ENCODE measurements at places on chromosomes 11 and 22.

DNA sequence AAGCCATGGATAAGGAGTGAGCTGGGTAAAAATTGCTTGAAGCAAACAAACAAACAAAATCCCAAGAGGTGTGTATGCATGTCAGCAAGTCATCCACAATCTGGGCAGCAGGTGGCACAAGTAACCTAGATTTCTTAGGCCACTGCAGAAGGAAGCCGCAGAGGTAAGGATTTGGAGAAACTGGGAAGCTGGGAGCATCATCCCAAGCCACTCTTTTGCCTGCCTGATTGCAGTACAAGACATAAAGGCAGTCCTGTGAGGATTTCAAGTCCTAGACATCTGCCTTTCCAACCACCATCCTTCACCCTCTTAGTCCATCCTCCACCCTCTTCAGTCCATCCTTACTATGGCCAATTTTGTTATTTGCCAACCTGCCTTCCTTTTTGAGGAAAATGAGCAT, 67.2 kb upstream of the BMAL1 start:
- DNase-seq = no peak

DNA sequence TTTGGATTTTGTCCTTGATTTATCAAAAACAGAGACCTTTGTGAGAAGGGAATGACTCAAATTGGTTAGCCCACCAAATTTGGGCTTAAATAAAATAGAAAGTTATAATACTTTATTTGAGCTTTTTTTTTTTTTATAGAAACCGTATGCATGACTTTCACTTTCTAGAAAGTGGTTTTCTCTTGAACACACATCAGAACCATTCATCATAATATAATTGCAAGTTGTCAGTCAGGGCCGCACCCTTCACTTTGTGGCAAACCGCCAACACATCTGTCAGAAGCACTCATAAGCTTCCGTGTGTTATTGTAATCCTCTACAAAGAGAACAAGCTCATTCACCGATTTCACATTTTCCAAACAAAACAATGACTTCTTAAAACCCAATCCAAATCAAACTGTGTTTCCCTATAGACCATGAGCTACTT, 76.1 kb downstream of the SOX6 start:
- no peak for DNase-seq

DNA sequence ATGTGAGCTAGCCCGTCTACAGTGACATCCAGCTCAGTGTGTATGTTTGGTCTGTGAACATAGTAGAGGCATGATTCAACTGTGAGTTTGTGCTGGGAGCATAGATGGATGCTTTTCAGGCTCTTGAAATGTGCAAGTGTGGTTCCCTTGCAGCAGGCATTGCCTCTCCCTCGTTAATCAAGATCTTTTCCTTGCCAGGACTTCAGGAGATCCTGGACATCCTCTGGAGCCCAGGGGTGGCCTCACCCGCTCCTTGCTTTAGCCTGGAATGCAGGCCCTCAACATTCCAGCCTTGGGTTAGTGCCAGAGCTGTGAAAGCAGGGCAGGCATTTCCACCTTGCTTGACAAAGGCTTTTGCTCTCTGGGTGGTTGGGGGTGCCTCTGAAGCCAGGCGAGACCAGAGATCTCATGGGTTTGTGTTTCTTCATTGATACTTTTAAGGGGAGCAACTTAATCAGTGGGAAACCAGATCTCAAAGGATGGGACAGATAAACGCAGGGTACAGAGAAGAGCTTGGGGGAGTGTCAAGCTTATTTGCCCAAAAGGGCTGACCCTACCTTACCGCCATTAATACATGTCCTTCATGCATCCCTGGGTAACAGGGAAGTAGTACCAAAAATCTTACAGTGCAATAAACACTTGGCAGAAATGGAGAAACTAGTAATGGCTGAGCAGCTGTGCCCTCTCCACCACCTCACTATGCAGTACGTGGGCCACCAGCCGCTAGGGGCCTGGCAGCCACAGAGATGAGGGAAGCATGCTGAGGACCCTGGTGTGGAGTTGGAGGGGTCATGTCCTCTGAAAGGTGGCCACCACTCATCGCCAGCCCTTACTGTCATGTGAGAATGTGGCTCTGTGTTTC, 72.1 kb downstream of the PTPRJ start:
- peak; percentile 42 for DNase-seq

DNA sequence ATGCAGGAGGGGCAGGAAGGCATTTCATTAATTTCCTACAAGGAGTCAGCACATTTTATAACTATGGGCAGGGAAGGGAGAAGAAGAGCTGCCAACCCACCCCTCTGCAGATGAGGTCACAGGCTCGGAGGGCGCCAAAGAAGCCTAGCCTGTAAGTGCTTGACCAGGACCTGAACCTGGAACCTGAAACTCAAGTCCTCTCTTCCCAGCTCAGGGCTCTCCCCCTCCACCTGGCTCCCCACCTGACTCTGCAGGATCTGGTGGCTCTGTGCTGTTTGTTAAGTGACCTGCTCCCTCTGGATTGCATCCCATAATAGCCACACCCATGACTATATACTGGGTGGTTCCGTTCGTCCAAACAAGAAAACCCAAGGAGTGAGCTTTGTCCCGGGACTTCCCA, 27.3 kb downstream of the SCGB1A1 start:
- no peak for DNase-seq

- DNase-seq = no peak
Measured at GRCh38 chr11:83205608-83206185, 12.2 kb downstream of the ANKRD42 start.

GRCh38 chr22:33126881-33127280, 68.7 kb upstream of the SYN3 start:
- DNase-seq = no peak

DNA sequence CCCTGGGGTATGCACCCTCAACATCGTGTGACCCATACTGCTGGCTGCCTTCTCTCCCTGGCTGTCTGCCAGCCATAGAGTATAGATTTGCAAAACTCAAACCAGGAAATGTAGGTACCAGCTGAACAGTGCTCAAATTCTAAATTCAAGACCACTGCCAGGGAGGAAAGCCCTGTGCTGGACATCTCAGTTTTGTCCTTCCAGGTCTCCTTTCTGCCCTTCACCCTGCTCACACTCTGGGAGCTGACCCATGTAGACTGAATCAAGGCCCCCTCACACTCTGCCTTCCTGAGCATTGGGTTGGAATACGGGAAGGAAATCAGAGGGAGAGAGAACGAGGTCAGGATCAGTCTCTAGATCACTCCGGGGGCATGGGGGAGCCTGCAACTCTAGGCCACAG, 12.4 kb upstream of the DRD2 start:
- no peak for DNase-seq

DNA sequence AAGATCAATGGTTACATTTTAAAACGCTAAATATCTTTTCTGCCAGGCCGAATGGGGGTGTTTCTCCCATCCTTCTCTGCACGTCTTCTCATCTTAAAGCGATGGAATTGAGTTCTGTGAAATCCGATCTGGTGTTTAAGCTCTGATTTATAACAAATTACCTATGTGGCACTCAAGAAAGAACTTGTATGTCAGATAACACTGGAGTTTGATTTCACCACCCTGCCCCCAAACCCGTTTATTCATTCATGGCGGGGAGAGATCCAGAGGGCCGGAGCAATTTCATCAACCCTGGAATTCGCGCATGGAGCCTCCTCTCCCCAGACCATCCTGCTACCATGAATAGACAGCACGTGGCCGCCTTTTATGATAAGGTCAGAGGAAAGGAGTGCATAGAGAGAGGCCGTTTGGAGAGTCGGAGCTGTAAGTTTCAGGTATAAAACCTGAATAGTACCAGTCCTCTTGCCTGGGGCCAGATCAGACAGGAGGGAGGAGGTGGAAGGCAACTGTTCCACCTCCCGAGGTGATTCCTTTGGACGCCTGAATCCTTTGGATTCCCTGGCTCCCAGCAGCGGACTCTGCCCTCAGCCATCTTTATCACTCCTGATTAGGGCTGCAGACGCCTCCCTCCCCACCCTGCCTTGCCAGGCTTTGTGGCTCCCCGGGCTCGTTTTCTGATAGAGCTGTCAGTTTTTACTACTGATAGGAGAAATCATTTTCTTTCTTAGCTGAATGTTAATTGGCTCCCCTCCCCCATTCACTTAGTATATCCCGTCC, 27.3 kb upstream of the NFAM1 start:
- no peak for DNase-seq

DNA sequence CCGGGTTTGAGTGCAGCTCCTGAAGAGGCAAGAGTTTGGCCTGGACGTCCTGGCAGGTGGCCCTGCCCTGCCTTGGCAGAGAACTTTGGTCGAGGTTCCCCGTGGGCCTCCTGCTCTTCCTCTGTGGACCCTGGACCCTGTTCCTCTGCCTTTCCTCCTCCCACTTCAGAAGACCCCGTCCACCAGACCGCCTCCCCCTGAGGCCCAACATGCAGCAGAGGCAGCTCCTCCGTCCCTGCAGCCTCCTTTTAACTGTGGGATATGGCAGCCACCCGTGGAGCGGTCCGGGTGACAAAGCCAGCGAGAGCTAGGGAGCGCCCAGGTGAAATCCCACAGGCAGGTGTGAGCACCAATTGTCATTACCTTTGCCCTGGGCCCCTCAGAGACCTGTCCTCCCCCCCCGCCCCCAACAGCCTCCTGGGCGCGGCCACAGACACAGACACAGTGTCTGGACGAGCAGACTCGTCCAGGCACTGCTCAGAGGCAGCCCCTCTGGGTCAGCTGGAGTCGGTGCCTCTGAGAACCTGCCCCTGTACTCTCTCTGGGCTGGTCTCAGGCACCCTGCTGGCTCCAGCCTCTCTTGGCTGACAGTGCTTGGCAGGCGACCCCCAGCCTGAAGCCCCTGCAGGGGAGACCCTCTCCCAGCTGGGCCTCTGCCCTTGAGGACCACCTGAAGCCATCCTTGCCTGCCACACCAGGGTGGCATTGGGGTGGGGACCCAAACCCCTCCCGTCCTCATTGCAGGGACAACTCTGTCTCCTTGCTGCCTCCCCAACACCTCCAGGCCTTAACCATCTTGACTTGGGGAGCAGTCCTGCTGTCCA, 4.1 kb upstream of the PTDSS2 start:
- DNase-seq = no peak

DNA sequence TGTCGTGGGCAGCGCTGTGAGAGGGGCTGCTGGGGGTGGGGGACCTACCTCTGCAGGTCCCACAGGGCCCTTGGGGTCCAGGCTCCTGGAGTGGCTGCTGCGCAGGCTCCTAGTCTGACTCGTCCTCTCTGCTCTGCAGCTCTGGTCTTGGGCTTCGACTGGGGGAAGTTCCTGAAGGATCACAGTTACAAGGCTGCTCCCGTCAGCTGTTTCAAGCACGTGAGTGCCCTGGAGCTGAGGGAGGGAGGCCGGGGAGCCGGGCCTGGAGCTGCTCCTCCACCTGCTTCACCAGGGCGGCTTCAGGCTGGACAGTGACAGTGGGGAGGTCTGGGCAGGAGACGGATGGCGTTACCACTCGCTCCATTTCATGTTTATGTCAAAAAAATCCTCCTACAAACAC, 11.9 kb downstream of the L3MBTL2 start:
- DNase-seq = no peak

DNA sequence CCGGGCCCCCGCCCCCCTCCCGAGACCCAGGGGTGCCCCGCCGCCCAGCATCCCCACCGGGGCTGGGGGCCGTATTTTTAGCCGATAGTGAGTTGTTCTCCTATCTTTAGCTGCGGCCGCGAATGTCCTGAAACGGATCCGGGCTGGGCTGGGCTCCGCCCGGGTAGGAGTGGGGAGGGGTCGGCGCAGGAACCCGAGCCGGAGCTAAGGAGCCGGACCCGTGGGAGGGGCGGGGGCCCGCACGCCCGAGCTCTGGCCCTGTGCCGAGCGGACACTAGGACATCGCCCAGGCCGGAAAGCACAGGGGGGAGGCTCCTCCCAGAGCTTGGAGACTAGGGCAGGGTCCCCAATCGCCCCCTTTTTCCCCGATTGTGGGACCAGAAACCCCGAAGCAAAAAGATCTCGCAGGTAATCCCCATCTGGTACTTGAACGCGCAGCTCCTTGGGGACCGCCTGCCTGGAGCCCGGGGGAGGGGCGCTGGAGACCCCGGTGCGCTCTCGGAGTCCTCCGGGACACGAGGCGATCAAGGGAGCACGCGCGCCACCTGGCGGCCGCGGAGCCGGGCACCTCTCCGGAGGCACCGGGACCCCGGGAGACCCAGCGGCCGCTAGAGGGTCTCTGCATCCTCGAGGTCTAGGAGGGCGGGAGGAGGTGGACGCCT, 669 bp downstream of the CDC42EP2 start:
- DNase-seq = no peak

DNA sequence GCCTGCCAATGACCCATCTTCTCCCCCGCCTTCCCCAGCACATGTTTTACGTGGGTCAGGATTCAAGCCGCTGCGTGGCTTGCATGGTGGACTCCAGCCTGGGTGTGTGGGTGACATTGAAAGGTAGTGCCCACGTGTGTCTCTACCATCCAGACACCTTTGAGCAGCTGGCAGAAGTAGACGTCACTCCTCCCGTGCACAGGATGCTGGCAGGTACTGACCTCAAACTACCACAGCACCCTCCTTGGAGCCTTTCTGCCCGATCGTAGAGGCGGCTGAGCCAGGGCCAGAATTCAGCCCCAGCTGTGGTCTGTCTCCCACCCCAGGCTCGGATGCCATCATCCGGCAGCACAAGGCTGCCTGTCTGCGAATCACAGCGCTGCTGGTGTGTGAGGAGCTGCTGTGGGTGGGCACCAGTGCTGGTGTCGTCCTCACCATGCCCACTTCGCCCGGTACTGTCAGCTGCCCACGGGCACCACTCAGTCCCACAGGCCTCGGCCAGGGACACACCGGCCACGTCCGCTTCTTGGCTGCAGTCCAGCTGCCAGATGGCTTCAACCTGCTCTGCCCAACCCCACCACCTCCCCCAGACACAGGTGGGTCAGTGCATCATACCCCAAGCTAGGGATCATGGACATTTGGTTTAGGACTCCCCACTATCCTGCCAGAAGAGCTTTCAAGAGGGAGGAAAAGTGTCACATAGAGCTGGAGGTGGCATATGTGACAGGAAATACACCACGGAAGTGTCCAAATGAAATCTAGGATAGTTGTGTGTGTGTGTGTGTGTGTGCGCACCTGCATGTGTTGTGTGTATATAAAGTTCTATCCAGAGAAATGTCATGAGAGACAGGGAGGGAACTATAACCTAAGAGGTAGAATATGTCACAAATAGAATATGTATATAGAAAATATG, 10.6 kb upstream of the RELT start:
- no peak for DNase-seq

- no peak for DNase-seq
Measured at GRCh38 chr11:95247127-95247684, 16.2 kb upstream of the SESN3 start.

- no peak for DNase-seq
Measured at GRCh38 chr11:59705294-59705693, 8.4 kb downstream of the OR10V1 start.

GRCh38 chr11:110301032-110301431, 4.6 kb upstream of the RDX start:
- DNase-seq = no peak

DNA sequence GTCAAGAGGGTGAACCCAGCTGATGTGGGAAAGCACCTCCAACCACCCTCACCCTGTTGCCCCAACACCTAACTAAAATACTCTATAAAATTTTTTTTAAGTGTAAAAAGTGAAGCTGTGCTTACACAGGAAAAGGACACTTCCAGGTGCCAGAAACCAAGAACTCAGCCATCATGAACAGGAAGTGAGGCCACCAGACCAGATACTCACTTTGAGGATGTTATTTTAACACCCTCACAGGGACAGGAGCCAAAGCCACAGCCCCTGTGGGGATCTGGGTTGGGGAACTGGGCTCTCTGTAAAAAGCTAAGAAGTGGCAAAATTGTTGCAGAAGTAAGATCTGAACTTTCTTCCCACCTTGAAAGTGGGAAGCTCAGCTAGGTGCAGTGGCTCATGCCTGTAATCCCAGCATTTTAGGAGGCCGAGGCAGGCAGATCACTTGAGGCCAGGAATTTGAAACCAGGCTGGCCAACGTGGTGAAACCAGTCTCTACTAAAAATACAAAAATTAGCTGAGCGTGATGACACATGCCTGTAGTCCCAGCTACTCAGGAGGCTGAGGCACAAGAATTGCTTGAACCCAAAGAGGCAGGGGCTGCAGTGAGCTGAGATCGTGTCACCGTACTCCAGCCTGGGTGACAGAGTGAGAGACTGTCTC, 3.8 kb downstream of the RSPH14 start:
- DNase-seq = no peak

Measured in GM04503 (cell line).